ENCODE measurements at places on chromosomes 2 and 18. TPM values are rescaled to one million over a fixed set of nuclear protein-coding genes. Genes with fewer than 3 reads are reported as not detected.

Gene FHOD3
- 6.9 TPM for polyA plus RNA-seq

DNA sequence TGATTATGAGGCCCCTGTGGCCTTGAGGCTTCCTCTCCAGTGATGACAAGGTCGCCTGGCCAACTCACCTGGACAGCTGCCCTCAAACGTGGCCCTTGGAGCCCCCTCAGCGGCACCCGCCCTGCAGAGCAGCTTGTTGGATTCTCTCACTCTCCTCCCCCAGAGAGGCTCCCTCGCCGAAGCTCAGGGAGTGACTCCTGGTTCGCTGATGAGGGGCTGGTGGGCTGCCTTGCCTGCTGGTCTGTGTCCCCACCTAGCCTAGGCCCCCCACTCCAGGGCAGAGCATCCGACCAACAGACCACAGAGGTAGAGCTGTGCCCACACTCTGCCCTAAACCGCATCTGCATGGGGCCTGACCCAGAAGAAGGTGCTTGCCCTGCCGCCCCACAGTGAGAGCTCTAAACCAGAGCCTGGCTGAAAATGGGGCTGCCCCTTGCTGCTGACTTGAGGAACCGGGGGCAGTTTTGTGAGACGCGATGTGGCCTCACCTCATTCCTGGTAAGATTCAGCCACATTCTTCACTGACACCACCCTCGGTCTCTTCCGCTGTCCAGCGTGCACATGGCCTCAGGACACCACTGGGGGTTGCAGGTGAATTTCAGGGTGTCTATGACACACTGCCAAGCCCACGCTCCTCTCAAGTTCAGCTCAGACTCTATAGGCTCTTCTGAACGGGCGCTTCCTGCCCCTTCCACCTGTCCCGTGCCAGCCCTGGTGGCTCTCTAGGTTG is 131.6 kb downstream of the CABLES1 start:
- no peak overlapping the region for H3K4me3 ChIP-seq
- H3K36me3 ChIP-seq = no peaks in the 10 kb centered on the region
- H3K27ac ChIP-seq = no peak overlapping the region
- no peaks in the 10 kb centered on the region for H3K4me1 ChIP-seq

Gene CD8B2
- not detected for polyA plus RNA-seq

Gene KATNAL2
- polyA plus RNA-seq = 1.1 TPM

Gene CD302
- polyA plus RNA-seq = 0.08 TPM

DNA sequence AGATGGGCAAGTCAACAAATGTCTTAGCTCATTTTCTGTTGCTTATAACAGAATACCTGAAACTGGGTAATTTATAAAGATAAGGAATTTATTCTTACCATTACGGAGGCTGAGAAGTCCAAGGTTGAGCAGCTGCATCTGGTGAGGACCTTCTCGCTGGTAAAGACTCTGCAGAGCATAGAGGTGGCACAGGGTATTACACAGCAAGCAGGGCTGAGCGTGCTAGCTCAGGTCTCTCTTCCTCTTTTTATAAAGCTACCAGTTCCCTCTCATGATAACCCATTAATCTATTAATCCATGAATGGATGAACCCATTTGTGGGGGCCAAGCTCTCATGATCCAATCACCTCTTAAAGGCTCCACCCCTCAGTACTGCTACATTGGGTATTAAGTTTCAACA is 109.1 kb downstream of the CDK15 start:
- no peaks in the 10 kb centered on the region for H3K4me1 ChIP-seq
- H3K27me3 ChIP-seq = peaks cover 4% of the 10 kb centered on the region
- no peak overlapping the region for H3K27ac ChIP-seq
- no peak overlapping the region for H3K4me3 ChIP-seq
- no peaks in the 10 kb centered on the region for H3K36me3 ChIP-seq

- DNase-seq = no peak
- H3K27me3 ChIP-seq = no peaks in the 10 kb centered on the region
- no peak overlapping the region for H3K27ac ChIP-seq
- H3K36me3 ChIP-seq = no peaks in the 10 kb centered on the region
- no peak overlapping the region for H3K4me3 ChIP-seq
Measured at GRCh38 chr2:72214429-72215143, 66.9 kb upstream of the CYP26B1 start.

Gene ATG9A
- polyA plus RNA-seq = 54.2 TPM

Gene SH3RF3
- polyA plus RNA-seq = 0.08 TPM

DNA sequence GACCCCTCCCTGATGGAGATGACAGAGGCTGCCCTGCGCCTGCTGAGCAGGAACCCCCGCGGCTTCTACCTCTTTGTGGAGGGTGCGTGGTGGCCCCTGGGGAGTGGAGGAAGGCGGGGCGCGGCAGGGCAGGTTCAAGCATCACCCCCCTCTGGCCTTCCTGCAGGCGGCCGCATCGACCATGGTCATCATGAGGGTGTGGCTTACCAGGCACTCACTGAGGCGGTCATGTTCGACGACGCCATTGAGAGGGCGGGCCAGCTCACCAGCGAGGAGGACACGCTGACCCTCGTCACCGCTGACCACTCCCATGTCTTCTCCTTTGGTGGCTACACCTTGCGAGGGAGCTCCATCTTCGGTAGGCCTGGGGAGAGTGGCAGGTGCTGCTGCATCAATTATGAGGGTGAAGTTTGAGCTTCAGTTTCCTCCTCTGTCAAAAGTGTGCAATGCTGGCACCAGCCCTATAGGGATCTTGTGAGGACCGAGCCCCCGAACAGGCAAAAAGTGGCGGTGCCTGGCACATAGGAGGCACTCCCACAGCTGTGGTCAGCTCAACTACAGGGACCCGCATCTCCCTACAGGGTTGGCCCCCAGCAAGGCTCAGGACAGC is 2.2 kb downstream of the ALPI start:
- no peak for DNase-seq
- H3K36me3 ChIP-seq = no peaks in the 10 kb centered on the region
- H3K27ac ChIP-seq = no peak overlapping the region
- no peaks in the 10 kb centered on the region for H3K4me1 ChIP-seq
- H3K4me3 ChIP-seq = no peak overlapping the region

Gene FBXO11
- polyA plus RNA-seq = 24.7 TPM

DNA sequence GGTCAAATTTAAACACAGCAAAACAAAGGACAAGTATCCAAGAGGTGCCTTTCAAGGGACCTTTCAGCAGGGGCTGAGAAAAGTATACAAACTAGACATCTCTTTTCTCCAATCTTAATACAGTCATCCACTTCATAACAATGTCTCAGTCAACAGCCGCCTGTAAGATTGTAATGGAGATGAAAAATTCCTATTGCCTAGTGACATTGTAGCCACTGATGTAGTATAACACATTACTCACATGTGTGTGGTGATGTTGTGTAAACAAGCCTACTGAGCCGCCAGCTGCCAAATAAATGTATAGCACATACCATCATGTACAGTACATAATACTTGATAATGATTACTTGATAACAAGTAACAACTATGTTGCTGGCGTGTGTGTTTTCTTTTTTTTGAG is 31.0 kb downstream of the VIT start:
- H3K4me1 ChIP-seq = no peaks in the 10 kb centered on the region
- H3K27ac ChIP-seq = no peak overlapping the region
- no peak overlapping the region for H3K4me3 ChIP-seq
- H3K36me3 ChIP-seq = no peaks in the 10 kb centered on the region
- DNase-seq = no peak

Gene KDSR
- polyA plus RNA-seq = 68.6 TPM

- no peak overlapping the region for H3K4me3 ChIP-seq
- no peak for DNase-seq
- peaks cover 17% of the 10 kb centered on the region for H3K4me1 ChIP-seq
- no peak overlapping the region for H3K27ac ChIP-seq
Measured at GRCh38 chr2:42167458-42167857, 1.7 kb upstream of the EML4 start.

Gene HK2
- polyA plus RNA-seq = 27.1 TPM

GRCh38 chr18:7224198-7224597 is 6.7 kb upstream of the LRRC30 start:
- no peak overlapping the region for H3K4me3 ChIP-seq
- H3K36me3 ChIP-seq = no peaks in the 10 kb centered on the region
- no peak overlapping the region for H3K27ac ChIP-seq
- no peaks in the 10 kb centered on the region for H3K27me3 ChIP-seq
- no peak for DNase-seq

- H3K27me3 ChIP-seq = no peaks in the 10 kb centered on the region
- no peak overlapping the region for H3K27ac ChIP-seq
- peak; percentile 50 for DNase-seq
- H3K4me3 ChIP-seq = no peak overlapping the region
Measured at GRCh38 chr2:54809819-54810218, 86.4 kb downstream of the EML6 start.

GRCh38 chr2:151277067-151277466 is 12.4 kb downstream of the NMI start:
- no peaks in the 10 kb centered on the region for H3K36me3 ChIP-seq
- no peak overlapping the region for H3K4me3 ChIP-seq
- no peaks in the 10 kb centered on the region for H3K27me3 ChIP-seq

DNA sequence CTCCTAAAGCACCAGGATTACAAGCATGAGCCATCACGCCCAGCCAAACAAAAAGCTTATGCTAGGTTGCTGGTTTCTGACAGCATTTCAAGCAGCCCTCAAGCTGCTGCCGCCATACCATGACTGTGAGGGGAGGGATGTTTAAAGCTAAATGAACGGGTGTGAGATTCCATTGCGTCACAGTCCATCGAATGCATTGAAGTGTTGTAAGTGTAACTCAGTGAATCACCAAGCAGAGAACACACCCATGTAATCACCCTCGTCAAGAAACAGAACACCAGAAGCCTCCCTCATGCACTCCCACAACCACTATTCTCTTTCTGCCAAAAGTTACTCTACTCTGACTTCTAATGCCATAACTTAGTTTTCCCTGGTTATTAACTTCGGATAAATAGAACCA is 32.8 kb upstream of the MC5R start:
- H3K4me1 ChIP-seq = peaks cover 4% of the 10 kb centered on the region
- no peaks in the 10 kb centered on the region for H3K27me3 ChIP-seq
- H3K36me3 ChIP-seq = no peaks in the 10 kb centered on the region
- no peak overlapping the region for H3K4me3 ChIP-seq
- H3K27ac ChIP-seq = no peak overlapping the region

Gene FIGN
- polyA plus RNA-seq = 2.9 TPM

GRCh38 chr2:206422493-206422892 is 20.8 kb upstream of the ADAM23 start:
- no peaks in the 10 kb centered on the region for H3K4me1 ChIP-seq
- no peaks in the 10 kb centered on the region for H3K36me3 ChIP-seq
- no peaks in the 10 kb centered on the region for H3K27me3 ChIP-seq
- H3K27ac ChIP-seq = no peak overlapping the region
- no peak overlapping the region for H3K4me3 ChIP-seq

DNA sequence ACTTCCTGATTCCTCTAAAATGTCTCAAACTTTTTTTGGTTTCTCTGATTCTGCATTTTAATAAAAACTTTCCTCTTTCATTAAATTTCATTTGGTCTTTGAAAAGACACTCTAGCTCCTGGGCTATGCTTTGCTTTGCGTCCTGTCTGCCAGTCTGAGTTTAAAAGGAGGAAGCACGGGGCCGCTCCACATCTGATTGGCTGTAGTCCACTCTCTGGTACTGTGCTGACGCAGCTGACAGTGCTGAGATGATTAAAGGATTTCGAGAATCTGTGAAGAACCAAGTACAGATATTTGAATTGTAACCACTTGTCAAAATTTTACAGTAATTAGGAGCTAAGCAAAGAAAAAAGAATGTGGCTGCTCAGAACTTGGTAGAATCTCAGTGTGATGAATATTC is 199.6 kb upstream of the HNMT start:
- no peak overlapping the region for H3K4me3 ChIP-seq
- H3K27me3 ChIP-seq = no peaks in the 10 kb centered on the region
- no peak for DNase-seq
- H3K36me3 ChIP-seq = no peaks in the 10 kb centered on the region
- H3K4me1 ChIP-seq = no peaks in the 10 kb centered on the region
